Breast epithelium (tissue), 4 donors: ENCODE measurements at places on chromosomes 3 and 15. TPM values are rescaled to one million over a fixed set of nuclear protein-coding genes. Genes with fewer than 3 reads are reported as not detected.

GRCh38 chr3:5675319-5675718 lies 487.8 kb downstream of the EDEM1 start:
- no peak for DNase-seq

DNA sequence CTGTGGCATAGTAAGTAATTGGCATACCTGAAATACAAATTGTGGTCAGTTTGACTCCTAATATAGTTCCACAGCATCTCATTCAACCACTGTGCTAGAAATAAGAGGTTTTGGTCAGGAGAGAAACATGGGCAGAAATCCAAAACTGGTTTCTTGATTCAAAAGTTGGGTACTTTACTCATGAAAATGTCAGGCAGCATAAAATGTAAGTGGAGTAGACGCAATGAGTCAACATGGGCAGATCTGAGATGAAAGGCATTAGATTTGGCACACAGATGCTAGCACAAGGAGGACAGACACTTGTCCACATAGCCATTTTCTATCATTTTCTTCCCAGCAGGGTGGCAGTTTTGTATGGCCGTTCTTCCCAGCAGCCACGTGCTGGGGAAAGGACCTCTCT lies 255.8 kb upstream of the CDIN1 start:
- no peak for DNase-seq

ATRIP gene
- 8.2 TPM for total RNA-seq

DNA sequence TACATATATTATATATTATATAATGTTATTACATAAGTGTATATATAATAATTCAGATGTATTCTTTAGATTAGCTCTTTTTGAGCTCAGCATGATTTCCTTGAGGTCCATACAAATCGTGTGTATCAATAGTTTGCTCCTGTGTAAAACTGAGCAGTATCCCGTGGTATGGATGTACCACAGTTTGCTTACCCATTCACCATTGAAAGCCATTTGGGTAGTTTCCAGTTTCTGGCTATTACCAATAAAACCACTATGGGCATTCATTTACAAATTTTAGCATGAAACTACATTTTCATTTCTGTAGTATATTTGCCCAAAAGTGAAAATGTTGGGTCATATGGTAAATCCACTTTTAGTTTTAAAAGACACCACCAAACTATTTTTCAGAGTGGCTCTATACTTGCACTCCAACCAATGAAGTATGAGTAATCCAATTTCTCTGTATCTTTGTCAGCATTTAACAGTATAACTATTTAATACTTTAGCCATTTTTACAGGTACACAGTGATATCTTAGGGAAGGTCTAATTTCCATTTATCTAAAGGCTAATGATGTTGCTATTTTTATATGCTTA lies 1361.4 kb upstream of the GBE1 start:
- DNase-seq, result no peak

ACAN gene
- total RNA-seq, result under 0.01 TPM

ALDH1A2 gene
- 6.1 TPM for total RNA-seq

COPB2 gene
- 109 TPM for total RNA-seq

ADAMTSL3 gene
- 2.7 TPM for total RNA-seq

BFSP2 gene
- total RNA-seq, result not detected

DNA sequence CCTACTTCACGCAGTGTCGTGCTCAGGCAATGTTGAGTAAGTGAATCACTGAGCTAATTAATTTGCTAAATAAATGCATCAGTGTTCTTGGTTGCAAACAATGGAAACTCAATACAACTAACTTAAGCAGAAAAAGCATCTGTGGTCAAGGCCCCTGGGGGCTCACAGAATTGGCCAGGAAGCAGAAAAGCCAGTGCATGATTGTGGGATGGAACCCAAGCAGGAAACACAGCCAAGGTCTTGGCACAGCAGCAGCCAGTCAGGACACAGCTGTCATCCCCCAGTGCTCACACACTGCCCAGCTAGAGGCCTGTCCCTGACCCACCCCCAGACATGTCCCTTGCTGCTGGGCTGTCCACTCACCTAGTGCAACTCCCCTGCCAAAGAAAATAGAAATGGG lies 85.9 kb downstream of the AQP9 start:
- DNase-seq, result peak; percentile 62

- no peak for DNase-seq
Observed at GRCh38 chr15:29968099-29968894, 114.5 kb upstream of the GOLGA8J start.

- DNase-seq, result no peak
Observed at GRCh38 chr3:147836330-147836729, 427.2 kb downstream of the ZIC1 start.

DNA sequence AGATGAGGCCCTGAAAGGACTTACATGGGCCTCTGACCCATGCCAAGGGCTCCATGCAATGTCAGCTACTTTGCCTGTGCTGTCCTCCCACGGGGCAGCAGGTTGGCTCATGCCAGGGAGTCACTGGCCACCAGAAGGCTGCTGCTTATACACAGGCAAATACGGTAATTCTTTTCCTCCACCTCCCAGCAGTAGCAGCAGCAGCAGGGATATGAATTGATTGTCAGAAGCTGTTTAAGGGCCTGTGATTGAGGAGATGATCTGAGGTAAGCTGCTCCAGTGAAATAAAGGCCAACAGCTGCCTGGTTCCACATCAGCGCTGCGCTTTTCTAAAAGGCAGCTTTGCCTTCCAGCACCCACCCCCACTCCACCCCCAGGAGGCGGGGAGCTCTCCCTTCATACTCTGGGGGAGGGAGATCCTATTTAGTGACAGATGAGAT lies 250.5 kb downstream of the SHQ1 start:
- DNase-seq, result no peak

MINAR1 gene
- total RNA-seq, result 0.16 TPM

PXYLP1 gene
- total RNA-seq, result 20.8 TPM

GP5 gene
- 0.16 TPM for total RNA-seq

- DNase-seq, result no peak
Observed at GRCh38 chr15:26087881-26088280, 224.8 kb upstream of the ATP10A start.

- no peak for DNase-seq
Observed at GRCh38 chr3:18438586-18438985, 13.4 kb upstream of the SATB1 start.

DNA sequence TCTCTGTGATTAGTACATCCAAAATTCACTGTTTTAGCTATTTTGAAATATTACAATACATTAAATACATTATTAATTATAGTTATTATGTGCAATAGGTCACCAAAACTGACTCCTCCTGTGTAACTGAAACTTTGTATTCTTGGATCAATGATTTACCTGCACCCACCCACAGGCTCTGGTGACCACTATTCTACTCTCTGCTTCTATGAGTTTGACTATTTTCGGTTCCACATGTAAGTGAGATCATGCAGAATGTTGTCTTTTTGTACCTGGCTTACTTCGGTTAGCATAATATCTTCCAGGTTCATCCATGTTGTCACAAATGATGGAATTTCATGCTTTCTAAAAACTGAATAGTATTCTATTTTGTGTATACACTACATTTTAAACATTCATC lies 43.8 kb downstream of the SLC2A2 start:
- no peak for DNase-seq

GRCh38 chr3:20422391-20422790 lies 236.4 kb upstream of the SGO1 start:
- DNase-seq, result no peak

ETFA gene
- total RNA-seq, result 108 TPM

DNA sequence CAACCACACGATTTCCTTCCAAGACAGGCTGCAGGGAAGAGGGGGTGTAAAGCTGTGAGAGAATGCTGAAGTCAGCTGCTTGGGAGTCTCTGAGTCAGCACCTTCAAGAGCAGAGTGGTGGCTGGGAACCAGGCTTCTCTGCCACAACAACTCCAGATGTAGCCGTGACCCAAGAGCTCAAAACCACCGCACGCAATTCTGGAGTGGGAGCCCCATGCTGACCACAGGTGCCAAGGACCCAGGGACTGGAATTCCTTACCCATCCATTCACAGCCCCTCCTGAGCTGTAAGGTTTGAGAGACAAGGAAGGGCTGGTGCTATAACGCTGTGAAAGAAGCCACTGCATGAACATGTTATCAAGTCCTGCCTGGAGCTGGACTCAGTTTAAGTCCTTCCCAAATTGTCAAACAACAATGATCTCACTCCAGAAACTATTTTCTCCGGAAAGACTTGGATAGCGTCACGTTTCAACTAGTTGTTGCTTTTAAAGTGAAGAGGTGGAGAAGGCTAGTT lies 61.4 kb downstream of the UMPS start:
- no peak for DNase-seq

OR5H14 gene
- total RNA-seq, result not detected

FANCD2OS gene
- not detected for total RNA-seq

DNA sequence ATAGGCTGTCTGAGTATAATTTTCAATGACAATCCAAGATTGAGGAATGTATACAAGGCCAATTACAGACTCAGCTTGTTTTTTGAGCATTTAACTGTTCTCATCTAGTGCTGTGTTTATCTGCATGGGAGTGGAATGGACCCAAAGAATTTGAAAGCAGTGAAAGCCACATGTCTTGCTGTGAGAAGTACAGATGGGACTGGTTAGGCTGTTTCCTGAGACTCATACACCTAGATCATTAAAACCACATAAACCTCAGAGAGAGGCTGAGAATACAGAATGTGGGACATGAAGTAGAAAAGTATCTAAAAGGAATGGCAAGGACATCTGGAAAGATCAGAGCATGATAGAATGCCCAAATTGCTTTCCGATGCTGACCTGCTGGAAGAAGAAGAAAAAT lies 224.6 kb downstream of the NLGN1 start:
- DNase-seq, result no peak

- DNase-seq, result no peak
Observed at GRCh38 chr15:48765022-48765421, 45.8 kb downstream of the CEP152 start.

GRCh38 chr3:125525153-125525552 lies 5.2 kb upstream of the SNX4 start:
- no peak for DNase-seq

CHRNA3 gene
- total RNA-seq, result 0.59 TPM
